ENCODE measurements at places on chromosomes 1 and 21.

GRCh38 chr21:46636550-46637285 is 1.2 kb downstream of the PRMT2 start:
- no peak for DNase-seq

DNA sequence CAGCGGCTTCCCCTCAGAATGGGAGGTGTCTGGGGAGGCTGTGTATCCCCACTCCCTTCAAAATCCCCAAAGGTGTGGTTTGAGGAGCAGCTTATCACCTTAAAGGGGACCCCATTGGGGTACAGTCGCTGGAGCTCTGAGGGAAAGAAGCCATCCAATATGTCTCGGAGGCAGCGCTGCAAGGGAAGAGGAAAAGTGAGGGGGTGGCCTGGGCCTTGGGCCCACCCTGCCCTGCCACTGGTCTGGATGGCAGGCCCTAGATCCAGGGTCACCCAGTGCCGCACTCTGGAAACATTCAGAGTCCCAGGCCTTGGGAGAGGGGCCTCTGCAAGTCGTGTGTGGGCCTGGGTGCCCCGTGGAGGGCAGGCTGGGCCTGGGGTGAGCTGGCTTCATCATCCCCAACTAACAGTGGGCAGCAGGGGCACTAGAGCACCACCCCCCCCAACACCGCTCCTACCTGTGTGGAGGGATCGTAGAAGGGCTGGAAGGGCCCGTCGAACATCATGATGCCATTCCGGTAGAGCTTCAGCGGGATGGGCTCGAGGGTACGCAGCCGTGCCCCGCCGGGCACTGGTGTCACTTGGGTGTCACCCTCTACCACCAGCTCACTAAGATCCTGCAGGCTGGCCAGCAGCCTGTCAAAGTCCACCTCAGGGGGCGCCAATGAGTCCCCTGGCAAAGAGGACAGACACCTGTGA is 5.6 kb downstream of the SH3BGRL3 start:
- no peak for DNase-seq

GRCh38 chr1:198491028-198491427 is 49.5 kb downstream of the ATP6V1G3 start:
- no peak for DNase-seq

- peak; percentile 26 for DNase-seq
These were observed 956 bp upstream of the SCAF4 start for GRCh38 chr21:31732597-31733550.

- no peak for DNase-seq
These were observed 47.9 kb downstream of the GON4L start for GRCh38 chr1:155809088-155809487.

DNA sequence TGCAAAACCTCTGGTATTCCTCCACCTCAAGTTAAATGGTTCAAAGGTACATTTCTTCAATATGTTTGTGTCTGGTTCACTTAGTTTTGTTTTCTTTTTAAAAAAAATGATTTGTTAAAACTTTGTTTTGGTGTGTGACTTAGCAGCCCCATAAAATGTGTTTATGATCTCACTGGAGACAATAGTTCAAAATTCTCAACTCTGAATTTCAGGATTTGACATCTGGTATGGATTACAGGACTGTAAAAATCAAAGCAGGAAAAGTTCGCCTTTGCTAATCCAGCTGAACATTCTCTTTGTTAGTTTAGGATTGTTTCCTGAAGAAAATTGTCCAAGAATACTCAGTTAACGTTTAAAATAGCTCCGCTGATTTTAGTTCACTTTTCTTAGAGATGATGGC is 231.7 kb downstream of the HMCN1 start:
- DNase-seq, result peak; percentile 73

GRCh38 chr1:203116091-203116820 is 11.3 kb upstream of the ADORA1 start:
- no peak for DNase-seq

- DNase-seq, result no peak
These were observed 73.4 kb downstream of the CD2 start for GRCh38 chr1:116827607-116828105.
